ENCODE measurements at places on chromosomes 1 and 21. TPM values are rescaled to one million over a fixed set of nuclear protein-coding genes. Genes with fewer than 3 reads are reported as not detected.

DNA sequence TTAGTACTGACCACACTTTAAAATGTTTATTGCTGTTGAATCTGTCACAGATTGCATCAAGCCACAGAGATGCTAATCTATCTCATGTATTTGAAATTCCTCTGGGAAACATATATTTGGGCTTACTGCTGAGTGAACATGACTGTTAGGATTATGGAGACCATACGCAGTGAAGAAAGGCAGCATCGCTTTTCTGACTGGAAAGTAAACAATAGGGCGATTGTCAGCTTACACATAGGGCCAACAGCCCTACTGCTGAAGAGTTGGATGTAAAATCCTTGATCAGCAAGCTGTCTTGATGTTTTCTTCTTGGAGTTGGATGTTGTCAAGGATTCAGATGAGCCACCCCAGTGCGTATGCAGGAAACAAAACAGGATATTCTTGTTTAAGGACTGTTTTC is 368.7 kb upstream of the ADGRL2 start:
- H3K27ac ChIP-seq = no peak overlapping the region
- H3K36me3 ChIP-seq = no peaks in the 10 kb centered on the region
- H3K4me3 ChIP-seq = no peak overlapping the region
- H3K4me1 ChIP-seq = peaks cover 36% of the 10 kb centered on the region

- H3K27ac ChIP-seq = no peak overlapping the region
- H3K27me3 ChIP-seq = no peaks in the 10 kb centered on the region
- H3K36me3 ChIP-seq = peaks cover 2% of the 10 kb centered on the region
- peaks cover 17% of the 10 kb centered on the region for H3K4me1 ChIP-seq
- H3K4me3 ChIP-seq = no peak overlapping the region
- DNase-seq = peak; percentile 9
Measured at GRCh38 chr21:31425138-31425537, 81.1 kb upstream of the TIAM1 start.

GRCh38 chr1:207919523-207920170 is 8.7 kb upstream of the CD34 start:
- H3K27ac ChIP-seq = no peak overlapping the region
- no peak overlapping the region for H3K4me3 ChIP-seq
- H3K4me1 ChIP-seq = peaks cover 7% of the 10 kb centered on the region
- H3K36me3 ChIP-seq = no peaks in the 10 kb centered on the region
- no peak for DNase-seq

TRIM63 gene
- not detected for total RNA-seq

DNA sequence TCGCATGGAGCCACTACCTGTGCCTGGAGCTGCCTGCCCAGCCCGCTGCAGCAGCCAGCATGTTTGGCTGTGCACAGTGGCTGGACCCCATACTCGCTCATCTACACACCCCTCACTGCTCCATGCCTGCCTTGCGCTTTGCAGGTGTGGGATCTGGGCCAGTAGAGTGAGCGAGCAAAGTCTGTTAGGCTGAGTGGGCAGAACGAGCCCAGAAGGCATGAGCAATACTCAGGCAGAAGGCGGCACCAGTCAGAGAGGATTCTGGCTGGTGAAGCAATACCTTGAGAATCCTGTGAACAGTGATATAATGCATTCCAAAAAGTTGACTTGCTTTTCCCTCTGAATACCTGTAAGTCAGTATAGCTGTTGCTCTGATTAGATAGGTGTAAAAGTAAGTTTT is 816.4 kb downstream of the KCNT2 start:
- H3K27ac ChIP-seq = no peak overlapping the region
- H3K27me3 ChIP-seq = no peaks in the 10 kb centered on the region
- no peaks in the 10 kb centered on the region for H3K36me3 ChIP-seq
- no peaks in the 10 kb centered on the region for H3K4me1 ChIP-seq

HSD11B1 gene
- not detected for total RNA-seq

- peaks cover 20% of the 10 kb centered on the region for H3K27me3 ChIP-seq
- peak overlapping the region; percentile 40 for H3K4me3 ChIP-seq
- peaks cover 31% of the 10 kb centered on the region for H3K4me1 ChIP-seq
- DNase-seq = peak; percentile 52
Measured at GRCh38 chr1:6962478-6962995, 177.3 kb downstream of the CAMTA1 start.

DNA sequence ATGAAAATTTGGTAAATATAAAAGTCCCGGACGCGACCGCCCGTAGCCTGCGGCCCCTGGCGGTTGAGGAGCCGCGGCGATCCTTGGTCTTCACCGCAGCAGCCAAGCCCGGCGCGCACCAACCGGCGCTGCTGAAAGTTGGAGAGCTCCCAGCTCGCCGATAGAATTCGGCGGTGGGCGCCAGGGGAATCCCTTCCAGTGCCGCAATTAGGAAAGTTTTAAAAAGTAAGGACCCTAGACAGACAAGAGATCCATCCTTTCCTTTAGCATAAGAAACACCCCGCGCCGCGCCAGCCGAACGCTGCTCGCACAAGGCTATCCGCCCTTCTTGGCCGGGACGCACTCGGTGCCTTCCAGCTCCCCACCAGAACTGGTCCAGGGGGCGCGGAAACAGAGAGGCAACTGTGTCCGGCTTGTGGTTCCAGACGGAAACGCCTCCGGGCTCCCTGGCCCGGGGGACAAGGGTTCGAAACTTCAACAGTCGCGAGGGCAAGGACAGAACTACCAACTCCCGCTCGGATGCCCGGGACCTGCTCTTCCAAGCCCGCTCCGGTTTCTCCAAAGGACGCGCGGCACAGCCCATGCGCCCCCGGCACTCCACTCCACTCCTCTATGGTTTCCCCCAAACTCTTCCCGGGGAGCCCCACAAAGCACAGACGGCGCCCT is 1.7 kb downstream of the FAM78B start:
- H3K36me3 ChIP-seq = no peaks in the 10 kb centered on the region
- peaks cover 83% of the 10 kb centered on the region for H3K27me3 ChIP-seq
- peak overlapping the region; percentile 75 for H3K4me3 ChIP-seq

- no peak overlapping the region for H3K4me3 ChIP-seq
- no peak for DNase-seq
- H3K27me3 ChIP-seq = no peaks in the 10 kb centered on the region
Measured at GRCh38 chr1:111654839-111655238, 35.2 kb downstream of the RAP1A start.

- H3K27me3 ChIP-seq = no peaks in the 10 kb centered on the region
- no peaks in the 10 kb centered on the region for H3K4me1 ChIP-seq
- no peaks in the 10 kb centered on the region for H3K36me3 ChIP-seq
- DNase-seq = no peak
Measured at GRCh38 chr1:107433635-107434360, 293.0 kb downstream of the NTNG1 start.

DNA sequence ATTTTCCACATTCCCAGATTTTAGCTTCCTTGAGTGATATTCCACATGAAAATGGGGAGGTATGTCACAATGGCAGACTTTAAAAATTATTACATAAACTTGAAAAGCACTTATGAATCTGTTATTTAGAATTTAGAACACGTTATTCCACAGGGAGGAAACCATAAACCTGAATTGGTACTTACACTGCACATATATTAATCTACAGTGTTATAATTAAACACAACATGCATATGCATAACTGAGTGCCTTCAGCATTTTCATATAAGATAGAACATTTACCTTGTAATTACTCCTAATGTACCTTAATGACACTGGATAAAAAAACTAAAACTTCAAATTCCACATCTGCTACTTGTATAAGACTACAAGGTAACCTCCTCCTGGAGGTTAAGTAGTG is 9.8 kb downstream of the ARHGAP29 start:
- H3K36me3 ChIP-seq = no peaks in the 10 kb centered on the region
- no peak overlapping the region for H3K4me3 ChIP-seq
- H3K27me3 ChIP-seq = no peaks in the 10 kb centered on the region
- peaks cover 8% of the 10 kb centered on the region for H3K4me1 ChIP-seq
- DNase-seq = no peak

GRCh38 chr1:58500043-58500442 is 46.5 kb downstream of the OMA1 start:
- H3K27ac ChIP-seq = no peak overlapping the region
- no peaks in the 10 kb centered on the region for H3K4me1 ChIP-seq
- DNase-seq = no peak
- no peaks in the 10 kb centered on the region for H3K27me3 ChIP-seq
- H3K4me3 ChIP-seq = no peak overlapping the region

DNA sequence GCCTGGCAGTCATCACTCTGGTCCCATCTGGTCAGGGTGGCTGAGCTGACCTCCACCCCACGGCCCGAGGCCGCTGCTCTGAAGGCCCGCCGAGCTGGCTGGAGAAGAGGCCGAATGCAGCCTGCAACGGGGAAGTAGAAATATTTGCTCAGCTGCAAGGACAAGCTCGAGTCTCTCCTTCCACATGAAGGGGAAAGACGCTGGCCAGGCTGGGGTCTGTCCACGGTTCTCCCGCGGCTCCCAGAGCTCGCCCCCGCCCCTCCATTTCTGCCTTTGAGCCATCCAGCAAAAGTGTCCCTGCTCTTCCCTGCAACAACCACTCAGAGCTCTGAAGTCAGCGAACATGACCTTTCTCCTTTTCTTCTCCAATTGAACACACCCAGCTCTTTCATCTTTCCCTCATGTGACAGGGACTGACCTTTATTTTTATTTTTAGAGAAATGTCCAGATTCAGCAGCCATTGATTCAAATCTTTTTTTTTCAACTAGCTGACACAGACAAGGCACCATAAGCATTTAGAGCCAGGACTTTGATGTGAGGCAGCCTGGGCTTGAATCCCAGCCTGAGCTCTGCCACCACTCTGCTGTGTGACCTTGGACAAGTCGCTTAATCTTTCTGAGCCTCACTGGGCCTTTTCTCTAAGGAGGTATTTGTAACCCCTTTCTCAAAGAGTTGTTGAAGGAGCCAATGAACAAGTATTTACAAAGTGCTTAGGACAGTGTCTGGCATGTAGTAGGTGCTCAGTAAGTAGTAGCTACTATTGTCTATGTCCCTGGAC is 149.3 kb upstream of the WNT4 start:
- H3K36me3 ChIP-seq = no peaks in the 10 kb centered on the region
- H3K27ac ChIP-seq = no peak overlapping the region
- no peaks in the 10 kb centered on the region for H3K4me1 ChIP-seq

DNA sequence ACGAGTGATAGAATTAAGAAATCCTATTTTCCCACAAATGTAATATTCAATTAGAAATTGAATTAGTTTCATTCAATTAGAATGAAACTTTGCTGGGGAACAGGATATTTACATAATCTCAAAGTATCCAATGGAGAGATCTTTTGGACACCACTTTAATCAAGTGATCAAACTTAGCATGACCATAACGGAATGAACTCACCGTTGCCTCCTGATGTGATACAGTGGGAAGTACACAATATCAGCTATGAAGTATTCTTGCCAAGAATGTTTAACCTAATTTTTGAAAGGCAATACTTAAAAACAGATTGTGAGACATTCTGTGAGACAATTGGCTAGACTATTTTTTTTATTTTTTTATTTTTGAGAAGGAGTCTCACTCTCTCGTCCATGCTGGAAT is 16.6 kb downstream of the CDKN2C start:
- DNase-seq = no peak
- no peak overlapping the region for H3K4me3 ChIP-seq

BACE2 gene
- total RNA-seq = 15.6 TPM

CHI3L2 gene
- not detected for total RNA-seq

MFAP2 gene
- total RNA-seq = 170 TPM

- DNase-seq = no peak
- H3K27ac ChIP-seq = no peak overlapping the region
- no peak overlapping the region for H3K4me3 ChIP-seq
- no peaks in the 10 kb centered on the region for H3K36me3 ChIP-seq
- no peaks in the 10 kb centered on the region for H3K27me3 ChIP-seq
Measured at GRCh38 chr1:92853299-92853698, 21.5 kb downstream of the RPL5 start.

GRCh38 chr1:147273409-147274336 is 31.2 kb downstream of the CHD1L start:
- no peaks in the 10 kb centered on the region for H3K27me3 ChIP-seq
- no peaks in the 10 kb centered on the region for H3K4me1 ChIP-seq
- no peak for DNase-seq
- peaks cover 30% of the 10 kb centered on the region for H3K36me3 ChIP-seq
- H3K4me3 ChIP-seq = no peak overlapping the region
- no peak overlapping the region for H3K27ac ChIP-seq

- peaks cover 2% of the 10 kb centered on the region for H3K36me3 ChIP-seq
- peaks cover 3% of the 10 kb centered on the region for H3K4me1 ChIP-seq
- no peaks in the 10 kb centered on the region for H3K27me3 ChIP-seq
- no peak overlapping the region for H3K4me3 ChIP-seq
- no peak overlapping the region for H3K27ac ChIP-seq
Measured at GRCh38 chr21:16532840-16533239, 803.1 kb downstream of the USP25 start.

CDKN2C gene
- total RNA-seq = 0.33 TPM

Measured in progenitor cell of endocrine pancreas (in vitro differentiated cells).